ENCODE measurements at places on chromosomes 1 and 21. TPM values are rescaled to one million over a fixed set of nuclear protein-coding genes. Genes with fewer than 3 reads are reported as not detected.

DNA sequence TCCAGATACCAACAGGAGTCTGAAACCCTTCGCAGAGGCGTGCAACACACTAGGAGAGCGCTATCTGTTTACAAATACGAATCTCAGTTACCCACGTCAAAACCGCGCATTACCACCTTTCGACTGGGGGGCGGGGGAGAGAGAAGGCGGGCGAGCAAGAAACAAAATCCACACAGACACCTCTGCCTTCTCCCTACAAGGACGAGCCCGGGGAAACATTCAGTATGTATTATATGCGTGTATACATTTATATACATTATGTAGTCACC is 722 bp downstream of the TUT4 start:
- DNase-seq: no peak

The SYTL1 gene
- polyA plus RNA-seq: 10.4 TPM

The FCRL5 gene
- 0.14 TPM for polyA plus RNA-seq

DNA sequence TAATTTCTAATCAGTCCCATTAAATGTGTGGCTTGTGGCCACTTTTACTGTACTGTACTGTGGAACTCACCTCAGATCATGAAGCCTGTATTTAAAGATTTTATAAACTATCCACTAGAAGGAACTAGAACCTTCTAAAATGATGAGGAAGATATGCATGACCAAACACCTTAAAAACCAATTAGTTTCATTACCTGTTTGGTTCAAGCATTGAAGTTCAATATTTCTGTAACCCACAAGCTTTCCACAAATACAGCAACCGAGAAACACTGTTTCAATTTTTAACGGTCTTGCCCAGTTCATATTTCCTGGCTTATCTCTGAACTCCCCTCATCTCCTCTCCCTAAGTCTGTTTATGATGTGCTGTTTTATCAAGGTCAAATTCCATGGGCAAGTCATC is 264.3 kb upstream of the PLD5 start:
- DNase-seq: no peak

The RXRG gene
- 7.0 TPM for polyA plus RNA-seq

- no peak for DNase-seq
Observed at GRCh38 chr1:170001266-170001665, 73.2 kb downstream of the KIFAP3 start.

DNA sequence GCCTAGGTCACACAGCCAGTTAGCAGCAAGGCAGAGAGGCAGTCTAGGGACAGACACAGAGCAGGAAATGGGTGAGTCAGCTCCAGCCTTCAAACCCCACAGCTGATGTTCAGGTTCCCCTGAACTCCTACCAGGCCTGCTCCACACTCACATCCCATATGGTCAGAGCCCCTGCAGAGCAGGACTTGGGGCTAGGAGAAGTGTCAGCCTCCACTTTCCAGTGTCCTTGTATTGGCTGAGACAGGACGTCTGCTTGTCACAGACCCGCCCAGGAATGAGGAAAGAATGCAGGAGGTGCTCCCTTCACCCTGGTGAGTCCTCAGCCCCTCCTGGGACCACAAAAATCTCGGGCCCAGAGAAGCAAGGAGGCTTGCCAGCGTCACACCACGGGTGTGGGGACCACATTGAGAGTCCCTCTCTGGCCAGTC is 92.5 kb downstream of the LACTBL1 start:
- DNase-seq: no peak

The OR2T33 gene
- not detected for polyA plus RNA-seq

DNA sequence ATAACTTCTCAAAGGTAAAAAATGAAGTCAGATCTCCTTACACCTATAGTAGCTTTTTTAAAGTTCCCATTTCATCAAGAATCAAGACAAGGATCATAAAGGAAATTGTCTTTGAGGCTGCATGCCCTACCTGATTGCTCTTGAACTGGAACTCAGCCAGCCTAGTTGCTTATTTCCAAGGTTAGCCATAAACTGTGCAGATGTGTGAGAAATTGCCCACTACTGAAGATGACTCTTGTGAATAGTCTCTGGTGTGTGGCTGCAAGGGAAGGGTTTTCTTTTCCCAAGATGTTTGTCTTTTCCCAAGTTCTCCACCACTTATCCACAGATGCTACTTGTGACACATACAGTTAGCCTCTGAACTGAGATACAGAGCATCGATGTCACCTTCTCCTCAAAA is 81.7 kb upstream of the DUSP10 start:
- DNase-seq: no peak

GRCh38 chr1:64828829-64829228 is 84.0 kb downstream of the RAVER2 start:
- DNase-seq: no peak

DNA sequence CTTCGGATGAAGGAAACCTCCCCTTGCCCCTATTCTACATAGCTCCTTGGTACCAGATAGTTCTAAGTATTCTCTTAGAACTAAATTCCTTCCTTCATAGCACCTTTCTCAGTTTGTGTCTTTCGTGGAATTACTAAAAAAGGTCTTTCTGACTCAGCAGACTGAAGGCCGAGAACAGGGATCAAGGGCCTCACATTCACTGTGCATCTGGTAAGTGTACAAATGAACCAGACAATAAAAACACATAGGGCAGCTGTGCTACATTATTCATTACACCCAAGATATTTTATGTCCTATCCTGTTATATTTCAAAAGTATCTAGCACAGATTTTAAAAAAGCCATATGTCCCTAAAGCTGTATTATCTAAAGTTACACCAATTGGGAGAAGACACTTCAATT is 62.9 kb upstream of the HP1BP3 start:
- no peak for DNase-seq

DNA sequence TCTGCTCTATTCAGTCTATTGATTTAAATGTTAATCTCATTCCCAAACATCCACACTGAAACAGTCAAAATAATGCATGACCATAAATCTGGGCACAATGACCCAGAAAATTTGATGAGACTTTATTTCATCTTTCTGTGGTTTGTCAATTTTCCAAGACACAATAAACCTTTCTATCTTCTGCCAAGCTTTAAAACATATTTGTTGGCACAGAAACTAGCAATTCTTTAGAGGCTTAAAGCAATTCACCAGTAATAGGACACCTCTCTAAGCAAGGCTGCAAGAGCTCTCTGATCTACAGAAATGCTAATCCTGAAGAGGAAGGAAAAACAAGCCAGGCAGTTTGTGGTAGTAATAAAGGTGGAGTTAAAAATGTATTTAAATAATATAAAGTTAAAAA is 113.7 kb downstream of the FCRL5 start:
- DNase-seq: no peak

DNA sequence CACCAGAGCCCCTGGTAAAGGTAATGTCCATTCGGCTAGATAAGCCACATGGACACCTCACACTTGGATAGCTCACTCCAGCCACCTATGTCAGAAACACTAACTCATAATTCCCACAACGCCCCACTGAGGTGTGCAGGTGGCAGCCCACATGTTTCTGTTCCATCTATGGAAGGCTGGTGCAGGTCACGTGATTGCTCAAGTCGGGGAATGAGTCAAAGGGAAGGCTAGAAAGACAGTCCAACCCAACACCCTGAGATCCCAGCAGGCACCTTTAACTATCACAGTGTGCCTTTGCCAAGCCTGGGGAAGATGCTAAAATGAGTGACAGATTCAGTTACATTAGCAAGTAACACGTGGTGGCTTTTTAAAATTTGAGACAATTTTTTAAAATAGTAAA is 45.3 kb upstream of the KCNE1 start:
- DNase-seq: no peak

Measured in left renal pelvis (tissue), 4 donors.